Umbilical cord (tissue), 2 donors: ENCODE measurements at places on chromosomes 6 and 20. TPM values are rescaled to one million over a fixed set of nuclear protein-coding genes. Genes with fewer than 3 reads are reported as not detected.

DNA sequence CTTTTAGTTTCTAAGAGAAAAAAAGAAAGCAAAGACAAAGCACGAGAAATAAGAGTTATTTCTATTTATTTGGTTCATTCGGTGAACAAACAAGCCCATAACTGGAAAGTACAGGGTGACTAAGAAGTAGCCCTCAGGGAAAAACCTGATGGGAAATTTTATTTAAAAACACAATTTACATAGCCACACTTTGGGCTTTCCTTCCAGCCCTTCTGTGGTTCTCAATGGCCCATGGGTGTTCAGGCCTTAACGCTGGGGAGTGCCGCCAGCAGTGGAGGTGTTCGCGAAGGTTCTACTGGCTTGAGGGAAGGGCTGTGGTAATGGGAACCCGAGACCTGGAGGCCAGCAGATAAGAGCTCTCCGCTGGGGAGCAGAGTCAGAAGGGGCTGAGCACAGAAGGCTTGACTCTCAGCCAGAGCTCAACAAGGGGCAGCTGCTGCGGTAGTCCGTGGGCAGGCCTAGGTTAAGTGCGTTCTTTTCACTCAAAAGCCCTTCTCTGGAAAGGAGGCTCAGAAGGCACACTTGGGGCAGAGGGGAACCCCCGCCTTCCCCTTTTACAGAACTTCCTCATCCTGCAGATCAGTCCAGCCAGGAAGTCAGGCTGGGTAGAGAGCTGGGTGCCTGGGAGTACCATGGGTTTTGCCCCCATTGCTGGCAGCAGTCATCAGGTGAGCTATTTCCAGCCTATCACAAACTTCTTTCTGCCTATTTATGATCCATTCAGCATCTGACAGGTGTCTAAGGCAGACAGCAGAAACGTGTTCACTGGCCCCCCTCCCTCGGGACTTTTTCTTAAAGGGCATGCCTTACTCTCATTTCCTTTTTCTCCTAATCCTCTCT, 8.8 kb upstream of the CD83 start:
- DNase-seq: no peak

- no peak for DNase-seq
These were observed 12.2 kb upstream of the TAF8 start for GRCh38 chr6:42038163-42038562.

Gene HLA-DQB1
- 0.24 TPM for total RNA-seq

DNA sequence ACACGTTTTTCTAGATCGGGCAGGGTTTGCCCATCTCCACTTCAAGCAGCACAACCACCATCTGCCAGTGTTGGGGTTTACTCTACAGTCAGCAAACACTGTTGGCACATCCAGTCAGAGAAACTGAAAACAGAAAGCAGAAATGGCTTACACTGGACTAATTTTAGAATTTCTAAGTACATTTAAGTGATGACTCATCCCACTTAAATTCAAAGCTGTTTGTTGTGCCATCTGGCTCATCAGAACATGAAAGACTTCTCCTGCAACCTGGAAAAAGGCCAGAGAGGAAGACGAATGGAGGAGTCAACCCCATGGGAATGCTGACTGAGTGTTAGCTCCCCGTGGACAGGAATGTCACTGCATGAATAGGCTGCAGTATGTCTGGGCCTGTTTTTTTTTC, 21.8 kb downstream of the FAM209B start:
- DNase-seq: peak; percentile 94

Gene PLCB4
- total RNA-seq: 7.2 TPM

GRCh38 chr6:166382933-166383801, at the start of gene MPC1:
TSS of gene MPC1 (minus strand) at chr6:166382940. CDS start at chr6:166382876, 64 bp downstream.
- peak; percentile 98 for DNase-seq

- DNase-seq: no peak
These were observed 262.4 kb downstream of the PLCB1 start for GRCh38 chr20:8394308-8394945.

DNA sequence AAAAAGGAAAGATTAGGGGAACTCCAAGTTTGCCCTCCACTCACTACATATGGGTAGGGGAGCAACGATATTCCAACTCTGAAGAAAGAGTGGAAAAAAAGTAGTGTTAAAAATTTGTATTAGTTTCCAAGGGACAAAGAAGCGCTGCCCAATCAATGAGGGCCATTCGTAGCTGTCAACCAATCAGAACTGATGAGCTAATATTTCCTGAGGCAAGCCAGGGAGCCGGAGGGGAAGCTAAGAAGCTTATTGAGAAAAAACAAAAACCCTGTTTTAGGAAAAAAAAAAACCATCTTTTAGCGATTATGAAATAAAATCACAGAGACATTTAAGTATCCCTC, 59.5 kb downstream of the TRIM38 start:
- DNase-seq: peak; percentile 95
